ENCODE measurements at places on chromosomes 1 and 21.

- DNase-seq, result no peak
These were observed 4.9 kb upstream of the FBXO28 start for GRCh38 chr1:224108991-224109390.

GRCh38 chr1:165837838-165838364 lies 10.5 kb downstream of the UCK2 start:
- DNase-seq, result no peak

DNA sequence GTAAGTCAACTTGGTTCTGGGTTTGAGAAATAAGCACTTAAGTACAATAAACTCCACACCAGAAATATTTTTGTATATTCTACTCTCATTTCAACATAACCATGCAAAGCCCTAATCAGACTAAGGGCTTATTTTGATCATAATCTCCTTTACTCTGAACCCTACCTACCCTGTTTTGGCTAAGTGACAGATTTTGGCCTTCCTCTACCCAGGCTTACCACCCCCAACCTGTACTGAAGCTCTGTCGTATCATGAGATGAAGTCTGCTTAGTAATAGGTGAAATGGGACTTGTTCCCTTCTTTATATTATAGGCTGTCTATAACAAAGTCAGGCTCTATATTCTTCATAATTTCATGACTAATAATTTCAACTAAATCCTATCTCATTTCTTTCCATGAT lies 135.5 kb downstream of the RERE start:
- DNase-seq, result no peak

GRCh38 chr21:28283641-28284490 lies 708.8 kb downstream of the LTN1 start:
- no peak for DNase-seq

DNA sequence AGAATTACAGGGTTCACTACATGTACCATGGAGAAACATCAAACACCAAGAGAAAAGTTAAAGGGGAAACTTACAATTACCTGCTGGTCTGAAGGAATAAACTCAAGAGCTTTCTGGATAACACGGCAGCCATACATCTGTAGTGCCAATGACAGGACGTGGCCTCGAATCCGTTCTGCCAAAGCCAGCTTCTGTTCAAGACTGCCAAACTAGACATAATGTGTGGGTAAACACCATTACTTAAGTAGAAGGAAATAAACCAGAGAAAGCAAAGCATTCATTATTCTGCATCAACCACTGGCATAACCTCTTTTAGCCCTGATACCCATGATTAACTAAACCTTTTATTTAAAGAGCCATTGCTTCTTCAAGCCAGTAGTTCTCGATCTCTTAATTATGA lies 41.5 kb upstream of the SDC3 start:
- DNase-seq, result no peak

GRCh38 chr1:220347654-220348175 lies 75.5 kb upstream of the RAB3GAP2 start:
- DNase-seq, result no peak

DNA sequence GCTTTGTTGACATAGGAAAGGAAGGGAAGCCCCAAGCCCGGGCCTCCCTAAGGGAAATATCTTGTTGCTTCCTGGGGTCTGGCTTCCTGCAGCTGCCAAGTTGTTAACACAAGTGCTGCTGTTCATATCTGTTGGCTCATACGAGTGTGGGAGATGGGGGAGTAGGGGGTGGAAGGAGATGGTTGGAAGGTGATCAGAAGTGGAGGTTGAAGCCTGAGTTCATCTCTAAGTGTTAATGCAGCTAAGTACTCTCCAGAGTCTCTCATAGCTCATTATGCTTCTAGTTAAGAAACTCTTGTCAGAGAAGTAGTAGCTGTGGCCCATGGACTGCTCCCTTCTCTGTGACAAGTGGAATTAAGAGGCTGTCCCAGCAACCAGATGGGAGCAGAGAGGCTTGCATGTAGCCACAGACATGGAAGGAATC lies 319.2 kb upstream of the SPAG17 start:
- no peak for DNase-seq

GRCh38 chr1:116255486-116256285 lies 117.4 kb upstream of the ATP1A1 start:
- no peak for DNase-seq

GRCh38 chr1:52767596-52768280 lies 41.5 kb downstream of the ZYG11B start:
- DNase-seq, result no peak

DNA sequence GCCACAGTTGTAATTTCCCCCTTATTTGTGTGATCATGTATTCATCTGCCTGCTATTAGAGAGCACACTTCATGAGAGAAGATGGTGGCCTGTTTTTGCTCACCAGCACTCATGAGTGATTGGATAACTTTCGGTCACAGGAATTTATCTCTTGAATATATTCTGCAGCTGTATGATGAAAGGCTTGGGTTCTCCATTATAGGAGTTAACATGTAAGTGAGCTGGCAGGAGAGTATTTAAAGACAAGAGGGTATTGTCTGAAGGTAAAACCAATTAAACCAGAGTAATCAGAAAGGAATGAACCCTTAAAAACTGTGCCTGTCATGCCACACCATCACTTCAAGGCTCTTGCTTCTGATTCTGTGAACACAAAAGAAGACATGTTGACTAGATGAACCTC lies 574.9 kb upstream of the CAMK1G start:
- no peak for DNase-seq

- no peak for DNase-seq
These were observed 13.1 kb downstream of the CACNA1S start for GRCh38 chr1:201098992-201099677.

DNA sequence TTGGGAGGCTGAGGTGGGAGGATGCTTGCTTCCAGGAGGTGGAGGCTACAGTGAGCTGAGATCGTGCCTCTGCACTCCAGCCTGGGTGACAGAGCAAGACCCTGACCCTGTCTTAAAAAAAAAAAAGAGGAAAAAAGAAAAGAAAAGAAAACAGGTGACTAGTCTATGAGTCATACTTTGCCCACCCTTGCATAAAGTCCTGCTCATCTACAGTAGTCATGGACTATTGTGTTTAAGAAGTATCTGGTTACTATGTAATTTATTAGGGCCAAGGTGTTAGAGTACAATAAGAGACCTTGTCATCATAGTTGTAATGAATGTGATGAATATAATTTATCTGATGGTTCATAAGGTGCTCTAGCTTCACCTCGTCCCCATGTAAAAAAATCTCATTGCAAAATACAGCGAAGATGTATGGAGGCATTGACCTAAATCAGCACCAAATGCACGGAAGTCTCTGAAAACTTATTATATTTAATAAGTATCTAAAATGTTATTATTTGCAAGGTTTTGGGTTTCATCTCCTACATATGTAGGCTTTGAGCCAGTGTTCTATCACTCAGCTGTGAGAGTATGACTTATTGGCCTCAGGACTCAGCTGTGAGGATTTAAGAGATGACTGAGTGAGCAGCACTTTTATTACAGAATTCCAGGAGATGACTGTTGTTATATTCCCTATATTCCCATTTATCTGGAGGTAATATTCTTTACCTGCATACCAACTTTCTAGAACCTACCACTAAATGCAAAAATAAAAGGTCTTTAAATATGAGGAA lies 19.9 kb upstream of the KCNJ6 start:
- DNase-seq, result no peak
